Epithelial cell of alveolus of lung (primary cell): ENCODE measurements at places on chromosomes 4 and X. TPM values are rescaled to one million over a fixed set of nuclear protein-coding genes. Genes with fewer than 3 reads are reported as not detected.

NUP62CL gene
- total RNA-seq, result 0.72 TPM in 1 of 2 replicates, not detected in the other

HERC5 gene
- 0.08 and 3.0 TPM in 2 replicates for total RNA-seq

GPC4 gene
- 2.3 and 3.9 TPM in 2 replicates for total RNA-seq

DUSP21 gene
- total RNA-seq, result not detected in 2 replicates

TGIF2LX gene
- total RNA-seq, result not detected in 2 replicates

VCX3B gene
- not detected in 2 replicates for total RNA-seq

AVPR2 gene
- not detected in 2 replicates for total RNA-seq

XPNPEP2 gene
- total RNA-seq, result 1.3 TPM in 1 of 2 replicates, not detected in the other

SOWAHD gene
- total RNA-seq, result not detected in 2 replicates

COL4A5 gene
- 67.9 and 153 TPM in 2 replicates for total RNA-seq

SYTL4 gene
- 3.4 and 5.9 TPM in 2 replicates for total RNA-seq

CC2D2A gene
- total RNA-seq, result 17.8 and 33.7 TPM in 2 replicates

SRPX gene
- 117 and 186 TPM in 2 replicates for total RNA-seq

CRLF2 gene
- total RNA-seq, result not detected in 2 replicates

F8A2 gene
- not detected in 2 replicates for total RNA-seq

DMP1 gene
- total RNA-seq, result not detected in 2 replicates

GPR78 gene
- 0.26 TPM in 1 of 2 replicates, not detected in the other for total RNA-seq

SYN1 gene
- 0.80 and 3.5 TPM in 2 replicates for total RNA-seq

OPN1MW3 gene
- total RNA-seq, result not detected in 2 replicates

FAT1 gene
- total RNA-seq, result 190 and 219 TPM in 2 replicates

AGTR2 gene
- total RNA-seq, result 0.16 TPM in 1 of 2 replicates, not detected in the other

ERAS gene
- total RNA-seq, result not detected in 2 replicates

HS6ST2 gene
- 0.32 and 2.2 TPM in 2 replicates for total RNA-seq

AFM gene
- total RNA-seq, result not detected in 2 replicates

BST1 gene
- total RNA-seq, result 11.2 and 12.9 TPM in 2 replicates

SASH3 gene
- not detected in 2 replicates for total RNA-seq

WNK3 gene
- total RNA-seq, result 0.64 and 1.3 TPM in 2 replicates

FGFBP2 gene
- not detected in 2 replicates for total RNA-seq

TMEM150C gene
- 0.78 and 5.0 TPM in 2 replicates for total RNA-seq

CYSLTR1 gene
- not detected in 2 replicates for total RNA-seq

USP17L12 gene
- not detected in 2 replicates for total RNA-seq

MAGEH1 gene
- total RNA-seq, result 37.1 and 61.3 TPM in 2 replicates

SPATA4 gene
- 0.13 TPM in 1 of 2 replicates, not detected in the other for total RNA-seq

IRS4 gene
- total RNA-seq, result 0.13 TPM in 1 of 2 replicates, not detected in the other

CLGN gene
- total RNA-seq, result 3.0 and 7.1 TPM in 2 replicates
